ENCODE measurements at places on chromosomes 6 and 20.

- DNase-seq, result no peak
Measured at GRCh38 chr6:26045928-26046368, 41.3 kb upstream of the HFE start.

DNA sequence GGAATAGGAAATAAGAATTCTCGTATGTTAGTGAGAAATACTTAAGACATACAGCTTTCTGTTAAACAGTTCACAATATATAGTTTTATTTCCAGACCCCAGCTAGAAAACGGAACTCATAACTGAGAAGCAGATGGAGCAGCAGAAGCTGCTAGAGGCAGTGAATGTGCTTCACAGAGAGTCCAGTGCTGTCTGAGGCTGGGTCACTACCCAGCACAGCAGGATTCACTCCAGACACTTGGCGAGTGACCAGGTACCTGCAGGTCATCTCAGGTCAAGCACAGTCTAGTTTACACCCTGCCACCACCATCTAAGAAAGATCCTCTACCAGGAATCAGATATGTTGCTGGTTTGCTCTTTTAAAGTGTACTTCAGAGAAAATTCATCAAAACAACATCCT, 243.1 kb upstream of the RAB32 start:
- DNase-seq, result no peak

DNA sequence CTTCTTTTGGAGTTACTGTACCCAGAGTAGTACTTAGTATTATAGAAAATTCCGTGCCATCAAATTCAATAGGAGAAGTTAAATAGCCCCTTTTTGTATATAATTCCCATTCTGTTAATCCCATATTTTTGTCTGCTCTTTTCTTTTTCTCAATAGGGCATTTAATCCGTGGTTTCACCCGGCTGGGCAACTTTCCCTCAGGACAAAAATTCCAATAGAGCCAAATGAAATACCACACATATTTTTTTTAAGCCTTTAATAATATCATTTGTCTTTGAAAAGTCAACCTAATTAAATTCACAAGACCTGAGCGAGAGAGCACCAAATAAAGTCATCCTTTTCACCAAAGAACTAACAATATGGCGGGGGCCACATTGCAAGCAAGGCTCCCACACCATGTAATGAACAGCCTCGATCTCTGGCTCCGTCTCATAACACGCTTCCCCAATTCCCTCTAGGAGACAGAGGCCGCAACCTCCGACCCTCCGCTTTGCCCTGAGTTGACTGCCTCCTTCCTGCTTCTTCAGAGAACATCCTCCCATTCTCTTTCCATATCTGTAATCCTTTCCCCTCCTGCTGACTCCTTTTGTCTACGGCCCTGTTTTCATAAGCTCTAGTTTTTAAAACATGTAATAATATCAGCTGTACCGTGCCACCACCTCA, 13.6 kb downstream of the NHSL1 start:
- DNase-seq, result no peak

DNA sequence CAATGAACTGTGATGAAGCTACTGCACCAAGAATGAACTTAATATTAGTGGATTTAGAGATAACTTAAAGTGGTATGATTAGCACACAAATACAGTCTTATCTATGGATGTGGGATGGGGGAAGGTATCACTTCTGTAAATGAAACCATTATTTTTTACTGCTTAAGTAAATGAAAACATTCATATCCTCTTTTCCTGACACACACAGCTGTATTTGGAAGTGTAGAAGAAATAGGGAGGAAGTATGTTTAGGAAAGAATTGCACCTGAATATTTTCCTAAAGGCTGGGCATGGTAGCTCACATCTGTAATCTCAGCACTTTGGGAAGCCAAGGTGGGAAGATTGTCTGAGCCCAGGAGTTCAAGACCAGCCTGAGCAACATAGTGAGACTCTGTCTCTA, 96.8 kb downstream of the HIVEP2 start:
- no peak for DNase-seq

- DNase-seq, result no peak
Measured at GRCh38 chr20:38272398-38272797, 11.9 kb upstream of the KIAA1755 start.

DNA sequence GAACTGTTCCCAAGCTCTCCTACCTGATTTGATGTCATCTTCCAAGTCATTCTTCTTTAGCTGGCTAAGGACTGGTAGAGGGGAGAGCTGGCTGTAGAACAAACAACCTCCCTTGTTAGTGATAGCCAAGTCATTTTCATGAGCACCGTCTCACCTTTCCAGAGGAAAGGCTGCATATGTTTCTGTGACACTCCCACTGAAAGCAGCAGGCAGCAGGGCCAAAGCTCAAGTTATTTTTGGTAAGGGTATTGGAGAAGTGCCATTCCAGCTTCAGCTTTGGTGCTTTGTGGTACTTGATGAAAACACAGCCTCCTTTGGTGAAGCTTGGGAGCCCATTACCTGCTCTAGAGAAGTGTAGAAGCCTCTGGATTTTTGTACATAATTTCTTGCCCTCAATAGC, 5.4 kb upstream of the DOK5 start:
- no peak for DNase-seq

DNA sequence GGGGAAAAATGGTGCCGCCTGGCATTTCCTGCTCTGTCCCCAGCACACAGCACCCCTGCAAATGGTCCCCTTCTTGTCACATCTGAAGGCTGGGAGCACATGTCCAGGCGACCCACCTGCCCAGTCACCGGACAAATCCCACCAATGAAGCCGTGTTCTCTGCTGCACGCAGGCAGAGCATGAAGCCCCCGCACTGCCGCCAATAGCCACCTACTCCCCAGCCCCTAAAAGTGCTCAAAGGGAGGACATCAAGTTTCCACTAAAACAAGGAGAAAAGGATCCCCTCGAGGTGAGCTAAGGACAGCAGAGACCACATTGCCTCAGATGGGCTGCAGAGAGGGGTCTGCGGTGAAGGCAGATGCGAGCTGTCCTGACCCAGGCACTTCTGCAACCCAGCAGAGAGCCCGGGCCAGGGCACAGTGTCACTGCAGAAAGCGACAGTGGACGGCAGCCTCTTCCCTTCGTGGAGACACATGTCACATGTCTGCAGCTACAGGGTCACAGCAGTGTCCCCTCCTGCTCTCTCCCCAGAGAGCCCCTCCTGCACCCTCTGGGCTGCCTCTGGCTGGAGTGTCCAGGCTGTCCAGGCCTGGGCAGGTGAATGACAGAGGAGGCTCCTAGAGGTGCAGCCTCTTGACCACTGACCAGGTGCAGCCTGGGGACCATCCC, 221.5 kb downstream of the PREX1 start:
- DNase-seq, result no peak

- DNase-seq, result no peak
Measured at GRCh38 chr6:25732468-25733198, 21.9 kb upstream of the SLC17A4 start.

DNA sequence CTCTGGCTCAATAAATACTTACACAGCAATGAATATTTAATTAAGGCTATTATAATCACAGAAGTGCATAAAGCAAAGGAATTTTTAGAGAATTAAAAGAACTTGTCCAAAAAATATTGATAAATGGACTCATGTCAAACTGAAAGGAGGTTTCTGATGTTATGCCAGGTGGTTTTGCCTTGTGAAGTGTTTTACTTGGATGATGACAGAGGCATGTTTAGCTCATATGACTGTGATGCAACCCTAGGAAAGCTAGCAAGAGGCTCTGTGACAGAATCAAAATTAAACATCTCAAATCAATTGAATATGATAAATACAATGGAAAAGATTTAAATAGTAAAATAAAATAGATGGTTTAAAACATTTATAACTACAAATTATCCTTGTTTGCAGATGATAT, 137.3 kb downstream of the TMEM200A start:
- DNase-seq, result peak; percentile 89

- DNase-seq, result no peak
Measured at GRCh38 chr6:22357724-22358189, 60.9 kb upstream of the PRL start.

- no peak for DNase-seq
Measured at GRCh38 chr6:163412341-163412740, 2.2 kb upstream of the QKI start.

- DNase-seq, result no peak
Measured at GRCh38 chr20:41540918-41541317, 77.3 kb downstream of the CHD6 start.

- no peak for DNase-seq
Measured at GRCh38 chr6:147559006-147559405, 50.5 kb downstream of the SAMD5 start.

DNA sequence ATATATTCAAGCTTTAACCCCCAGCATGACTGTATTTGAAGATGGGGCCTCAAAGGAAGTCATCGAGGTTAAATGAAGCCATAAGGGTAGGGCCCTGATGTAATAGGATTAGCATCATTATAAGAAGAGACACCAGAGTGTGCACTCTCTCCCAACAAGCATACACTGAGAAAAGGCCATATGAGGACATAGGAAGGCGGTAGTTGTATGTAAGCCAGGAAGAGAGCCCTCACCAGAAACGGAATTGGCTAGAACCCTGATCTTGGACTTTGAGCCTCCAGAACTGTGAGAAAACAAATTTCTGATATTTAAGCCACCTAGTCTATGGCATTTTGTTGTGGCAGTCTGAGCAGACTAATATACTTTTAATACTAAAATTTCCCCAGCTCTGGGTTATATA, 150.1 kb upstream of the STXBP5 start:
- DNase-seq, result no peak

GRCh38 chr6:135170849-135171248, 10.3 kb upstream of the MYB start:
- DNase-seq, result no peak

DNA sequence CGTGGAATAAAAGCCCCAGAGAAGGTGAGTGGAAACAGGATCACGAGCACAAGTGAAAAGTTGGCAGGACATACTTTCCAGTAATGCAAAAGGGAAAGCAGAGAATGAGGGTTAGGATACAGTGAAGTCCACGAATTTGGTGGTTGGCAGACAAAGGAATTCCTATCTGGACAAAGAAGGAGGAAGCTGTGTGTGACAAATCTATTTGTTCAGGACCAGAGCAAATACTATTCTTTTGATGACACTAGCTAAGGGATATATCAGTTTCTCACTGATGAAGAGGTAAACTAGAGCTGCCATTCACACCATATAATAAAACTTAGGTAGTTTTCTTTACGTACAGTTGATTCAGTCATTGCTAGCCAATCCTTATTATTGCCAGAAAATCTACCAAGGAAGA, 156.8 kb upstream of the GRIK2 start:
- DNase-seq, result no peak

DNA sequence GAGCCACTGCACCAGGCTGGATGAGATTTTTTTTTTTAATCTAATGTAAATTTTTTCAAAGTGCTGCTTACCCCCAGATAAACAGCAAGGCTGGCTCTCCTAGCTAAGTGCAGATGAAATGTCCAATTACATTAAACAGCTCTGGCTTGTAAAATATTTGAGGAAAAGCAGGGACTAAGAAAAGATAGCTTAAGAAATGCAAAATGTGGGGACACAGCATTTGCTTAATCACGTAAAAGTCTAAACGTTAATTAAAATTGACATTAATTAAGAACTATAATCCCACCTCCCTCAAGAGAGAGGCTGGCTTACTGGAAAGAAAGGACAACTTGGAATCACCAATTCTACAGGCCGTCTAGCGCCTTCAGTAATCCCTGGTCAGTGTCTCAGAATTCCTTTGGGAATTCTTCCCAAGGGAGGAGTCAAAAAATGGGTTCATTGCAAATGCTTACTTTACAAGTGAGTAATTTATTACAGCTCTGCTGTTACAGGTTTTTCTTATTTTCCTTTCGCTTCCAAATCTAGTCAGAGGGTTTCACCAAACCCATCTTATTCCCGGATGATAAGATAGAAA, 13.6 kb upstream of the MARCKS start:
- DNase-seq, result no peak

- no peak for DNase-seq
Measured at GRCh38 chr20:63326314-63327230, 33.6 kb downstream of the COL20A1 start.

DNA sequence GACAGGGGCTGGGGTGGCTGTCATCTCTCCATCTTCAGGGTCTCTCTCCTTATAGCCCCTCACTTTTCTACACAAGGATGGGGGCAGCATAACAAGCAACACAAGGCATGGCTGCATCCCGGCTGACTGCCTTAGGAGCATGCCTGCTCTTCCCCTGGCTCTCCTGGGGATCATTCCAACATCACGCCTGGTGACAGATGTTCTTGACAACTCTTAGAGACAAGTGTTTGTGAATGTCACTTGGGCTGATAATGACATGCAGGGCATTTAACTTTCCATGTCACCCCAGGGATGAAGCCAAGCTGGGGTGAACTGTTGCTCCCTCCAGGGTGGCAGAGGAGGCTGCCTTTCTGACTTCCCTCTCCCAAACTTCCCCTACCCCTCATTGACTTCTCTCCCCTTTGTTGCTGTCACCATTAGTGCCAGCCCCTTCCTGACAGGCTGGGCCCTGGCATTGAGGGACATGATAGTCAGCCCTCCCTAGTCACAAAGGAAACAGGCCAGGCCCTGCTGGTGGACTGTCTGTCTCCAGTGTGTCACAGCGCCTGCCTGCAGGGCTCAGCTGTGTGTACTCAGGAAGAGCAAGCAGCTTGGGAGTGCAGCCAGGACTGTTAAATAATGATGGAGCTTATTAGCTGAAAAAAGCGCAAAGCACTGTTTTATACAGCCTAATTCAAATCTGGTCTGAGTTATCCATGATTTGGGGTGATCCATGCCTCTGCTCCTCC, 161.8 kb downstream of the LRFN2 start:
- no peak for DNase-seq

DNA sequence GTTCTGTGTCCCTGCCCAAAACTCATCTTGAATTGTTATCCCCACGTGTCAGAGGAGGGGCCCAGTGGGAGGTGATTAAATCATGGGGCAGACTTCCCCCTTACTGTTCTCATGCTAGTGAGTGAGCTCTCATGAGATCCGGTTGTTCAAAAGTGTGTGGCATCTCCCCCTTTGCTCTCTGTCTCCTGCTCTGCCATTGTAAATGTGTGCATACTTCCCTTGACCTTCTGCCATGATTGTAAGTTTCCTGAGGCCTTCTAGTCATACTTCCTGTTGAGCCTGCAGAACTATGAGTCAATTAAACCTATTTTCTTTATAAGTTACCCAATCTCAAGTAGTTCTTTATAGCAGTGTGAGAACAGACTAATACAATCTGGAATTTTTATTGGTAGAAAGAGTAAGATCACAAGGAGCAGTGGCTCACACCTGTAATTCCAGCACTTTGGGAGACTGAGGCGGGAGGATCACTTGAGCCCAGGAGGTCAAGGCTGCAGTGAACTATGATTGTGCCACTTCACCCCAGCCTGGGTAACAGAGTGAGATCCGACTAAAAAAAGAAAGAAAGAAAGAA, 47.1 kb upstream of the SLC22A16 start:
- no peak for DNase-seq
